ENCODE measurements at places on chromosomes 16 and 17.
A peak's percentile ranks its signal among the peaks of the same experiment; 100 is the strongest.

GRCh38 chr17:4859816-4860625, 26.9 kb downstream of the MINK1 start:
- no peak for DNase-seq

- no peak for DNase-seq
These were observed 124.2 kb upstream of the SMURF2 start for GRCh38 chr17:64786337-64786736.

- peak; percentile 99 for DNase-seq
These were observed 15.8 kb upstream of the EEF2K start for GRCh38 chr16:22190081-22190775.

DNA sequence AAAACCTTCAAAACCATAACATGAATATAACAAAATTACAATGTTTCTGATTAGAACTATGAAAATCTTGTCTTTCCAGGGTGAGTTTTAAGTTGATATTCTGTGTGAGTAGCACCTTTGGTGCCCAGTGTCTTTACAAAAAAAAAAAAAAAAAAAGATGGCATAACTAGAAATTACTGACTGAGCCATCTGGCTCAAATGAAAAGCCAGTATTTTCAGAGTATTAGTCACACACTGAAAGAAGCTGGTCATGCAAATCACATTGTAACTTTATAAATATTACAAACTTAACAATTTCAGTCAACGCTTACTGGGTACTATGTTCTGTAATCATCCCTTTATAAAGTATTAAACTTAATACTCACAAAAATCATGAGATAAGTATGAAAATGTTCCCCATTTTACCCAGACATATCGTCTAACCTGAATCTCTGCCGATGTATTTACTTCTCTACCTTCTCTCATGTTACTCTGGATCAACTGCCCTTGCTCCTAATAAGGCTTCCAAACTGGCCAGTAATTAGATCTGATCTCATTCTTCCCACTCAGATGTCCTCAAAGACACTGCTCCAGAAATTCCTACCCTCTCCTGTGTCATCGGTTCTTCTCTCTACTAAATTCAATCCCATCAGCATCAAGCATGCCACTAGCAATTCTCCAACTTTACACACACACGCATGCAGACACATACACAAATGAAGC, 25.4 kb downstream of the UBE2G1 start:
- no peak for DNase-seq

DNA sequence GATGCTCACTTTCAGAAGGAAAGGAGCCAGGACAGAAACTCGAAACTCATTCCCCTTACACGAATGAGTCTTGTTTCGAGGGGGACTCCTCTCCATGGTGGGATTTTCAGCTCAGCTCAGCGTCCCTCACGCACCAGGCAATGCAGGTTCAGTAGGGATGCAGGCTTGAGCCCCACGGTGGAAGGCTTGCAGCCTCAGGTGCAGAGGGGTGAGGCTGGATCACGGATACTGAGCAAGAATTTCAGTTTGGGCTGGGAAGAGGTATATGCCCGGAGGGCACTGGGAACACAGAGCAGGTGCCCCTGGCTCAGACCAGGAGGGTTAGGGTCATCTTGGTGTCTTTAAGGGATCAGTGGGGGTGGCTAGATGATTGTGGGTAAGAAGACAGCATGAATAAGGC, 344.9 kb upstream of the TNRC6C start:
- no peak for DNase-seq

DNA sequence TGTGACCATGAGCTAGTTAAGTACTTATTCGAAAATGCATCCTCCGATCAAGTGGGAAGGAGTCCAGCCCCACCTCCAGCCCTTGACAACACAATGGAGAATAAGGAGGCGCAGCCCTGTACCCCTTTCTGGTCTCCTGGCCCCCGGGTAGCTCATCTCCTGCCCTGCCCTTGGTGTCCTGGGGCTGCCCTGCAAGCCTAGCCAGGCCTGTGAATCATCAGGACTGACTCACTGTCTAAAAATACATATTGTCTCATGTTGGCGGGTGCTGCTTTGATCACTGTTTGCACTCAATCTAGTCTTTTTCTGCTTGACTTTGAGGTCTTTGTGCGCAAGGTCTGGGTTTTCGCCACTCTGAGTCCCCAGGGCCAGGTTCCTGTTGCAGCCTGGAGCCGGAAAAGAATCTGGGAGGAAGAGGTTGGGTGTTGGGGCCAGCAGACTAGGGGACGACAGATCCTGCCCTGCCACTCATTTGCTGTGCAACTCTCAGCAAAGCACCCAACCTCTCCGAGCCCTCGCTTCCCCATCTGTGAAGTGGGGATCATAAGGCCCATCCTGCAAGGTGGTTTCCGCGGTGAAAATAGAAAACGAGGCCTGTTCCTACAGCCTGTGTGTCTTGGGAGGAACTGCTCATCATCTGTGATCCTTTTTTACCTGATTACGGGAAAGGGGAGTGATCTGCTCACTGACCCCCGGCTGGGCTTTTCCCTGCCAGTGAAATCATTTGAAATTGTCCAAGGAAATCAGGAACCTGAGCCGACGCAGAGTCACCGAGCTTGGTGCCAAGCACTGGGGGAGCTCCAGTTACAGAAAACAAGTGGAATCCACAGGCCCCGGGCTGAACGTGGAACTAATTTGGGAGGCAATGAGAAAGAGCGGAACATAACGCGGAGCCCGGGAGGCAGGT, 230.4 kb downstream of the PARN start:
- peak; percentile 85 for DNase-seq

DNA sequence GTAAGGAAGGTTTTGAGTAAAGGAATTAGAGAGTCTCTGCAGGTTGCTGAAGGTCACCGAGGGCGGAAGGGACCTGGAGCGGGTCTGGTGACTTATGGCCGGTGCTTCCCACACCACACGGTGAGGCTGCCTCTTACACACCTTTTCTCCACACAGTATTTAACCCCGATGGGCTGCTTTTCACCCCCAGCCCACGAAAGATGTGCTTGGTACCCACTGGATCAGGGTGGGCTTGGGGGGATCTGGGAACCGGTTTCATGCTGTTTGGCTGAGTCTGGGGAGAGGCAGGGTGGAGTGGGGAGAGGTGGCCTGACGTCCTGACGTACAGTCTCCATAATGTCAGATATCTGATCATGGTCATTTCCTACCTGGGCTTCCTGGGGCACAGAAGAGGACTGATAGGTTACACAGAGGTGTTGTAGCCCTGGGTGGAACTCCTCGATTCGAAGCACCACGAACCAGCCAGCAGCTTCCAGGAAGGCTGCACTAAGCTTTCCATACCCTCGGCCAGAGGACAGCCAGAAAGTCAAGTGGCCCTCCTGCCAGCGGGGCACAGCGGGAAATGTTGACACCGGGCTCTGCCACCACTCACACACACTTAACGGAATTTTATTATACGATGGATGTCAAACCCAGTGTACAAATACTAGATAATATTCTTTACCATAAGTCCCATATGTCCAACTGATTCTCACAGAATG, 34.0 kb downstream of the OR1D5 start:
- peak; percentile 23 for DNase-seq

DNA sequence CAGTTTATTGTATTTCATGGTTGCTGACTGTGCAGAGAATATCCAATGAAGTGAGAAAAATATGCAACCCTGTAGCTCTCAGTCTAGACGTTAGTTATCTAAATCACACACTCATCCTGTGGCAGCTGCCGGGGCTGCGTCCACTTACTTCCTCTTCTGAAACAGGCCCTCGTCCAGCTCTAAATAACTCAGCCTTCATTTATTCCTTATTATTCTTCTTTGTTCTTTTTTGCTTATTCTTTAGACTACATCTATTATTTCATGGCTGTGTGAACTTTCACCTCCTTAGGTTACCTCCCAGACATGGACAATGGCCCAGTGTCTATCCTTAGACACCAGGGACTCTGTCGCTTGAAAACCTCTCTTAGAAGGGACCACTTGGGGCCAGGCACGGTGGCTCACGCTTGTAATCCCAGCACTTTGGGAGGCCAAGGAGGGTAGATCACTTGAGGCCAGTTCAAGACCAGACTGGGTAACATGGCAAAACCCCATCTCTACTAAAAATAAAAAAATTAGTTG, 3.4 kb upstream of the THUMPD1 start:
- no peak for DNase-seq

DNA sequence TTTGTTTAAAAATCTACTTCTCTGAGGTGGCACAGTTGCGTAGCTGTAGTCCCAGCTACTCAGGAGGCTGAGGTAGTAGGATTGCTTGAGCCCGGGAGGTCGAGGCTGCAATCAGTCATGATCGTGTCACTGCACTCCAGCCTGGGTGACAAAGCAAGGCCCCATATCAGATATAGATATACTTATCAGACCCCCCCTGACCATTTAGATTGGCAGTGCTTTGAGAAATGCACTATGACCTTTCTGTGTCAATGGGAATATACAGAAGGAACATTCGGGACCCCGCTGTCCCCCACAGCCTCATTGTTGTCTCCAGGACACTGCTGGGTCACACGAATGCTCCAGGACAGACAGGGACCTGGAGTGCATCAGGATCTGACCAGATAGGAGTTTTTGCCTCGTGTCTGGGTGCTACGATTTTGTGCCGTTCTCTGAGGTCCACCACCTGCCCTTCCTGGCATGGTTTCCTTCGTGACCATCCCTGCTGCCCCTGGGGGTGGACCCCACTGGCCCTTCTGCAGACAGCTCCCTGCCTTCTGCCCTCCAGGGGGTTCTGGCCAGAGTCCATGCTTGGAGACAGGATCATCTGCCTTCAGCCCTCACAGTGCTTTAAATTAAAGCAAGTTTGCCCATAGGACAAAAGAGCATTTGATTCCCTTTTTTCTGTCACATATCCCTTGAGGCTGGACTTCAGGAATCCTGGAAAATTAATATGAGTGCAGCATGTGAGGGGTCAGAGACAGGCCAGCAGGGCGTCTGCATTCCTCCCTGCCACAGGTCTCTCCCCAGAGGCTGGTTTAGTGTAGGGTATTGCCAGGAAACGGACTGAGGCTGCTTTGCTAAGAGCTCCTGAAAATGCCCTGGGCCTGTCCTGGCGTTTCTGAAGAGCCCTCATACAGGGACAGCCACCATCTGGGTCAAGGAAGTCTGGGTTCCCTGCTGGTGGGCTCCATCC, 19.3 kb downstream of the PLD6 start:
- no peak for DNase-seq

DNA sequence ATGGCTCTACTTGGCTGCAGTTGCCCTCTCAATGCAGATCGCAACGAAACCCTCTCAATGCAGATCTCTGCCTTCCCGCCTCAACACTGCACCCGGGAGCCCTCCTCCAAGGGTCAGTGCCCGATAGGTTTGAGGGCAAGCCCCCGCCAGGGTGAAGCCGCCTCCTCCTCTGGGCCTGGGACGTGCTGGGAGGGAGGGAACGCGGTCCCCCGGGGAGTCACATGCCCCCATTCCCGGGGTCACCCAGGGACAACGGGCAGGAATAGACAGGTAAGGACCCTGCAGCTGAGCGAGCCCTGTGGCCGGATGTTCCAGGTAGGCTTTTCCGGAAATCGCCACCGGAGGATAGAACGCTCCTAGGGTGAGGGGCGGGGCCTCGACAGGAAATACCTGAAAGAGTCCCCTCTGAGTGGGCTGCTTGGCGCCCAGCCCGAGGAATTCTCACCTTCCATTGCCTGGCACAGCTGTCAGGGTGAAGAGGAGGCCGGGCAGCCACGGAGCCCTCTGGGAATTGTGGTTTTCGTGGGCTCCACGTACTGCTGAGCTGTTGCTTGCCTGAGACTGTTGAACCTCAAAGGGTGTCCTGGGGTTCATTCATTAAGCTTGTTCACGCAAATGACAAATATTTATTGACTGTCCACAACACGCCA, 12.8 kb downstream of the ZNF174 start:
- no peak for DNase-seq

GRCh38 chr17:70109497-70109896, 34.5 kb downstream of the KCNJ16 start:
- no peak for DNase-seq

GRCh38 chr17:44990994-44991393, 22.9 kb upstream of the C1QL1 start:
- peak; percentile 56 for DNase-seq

DNA sequence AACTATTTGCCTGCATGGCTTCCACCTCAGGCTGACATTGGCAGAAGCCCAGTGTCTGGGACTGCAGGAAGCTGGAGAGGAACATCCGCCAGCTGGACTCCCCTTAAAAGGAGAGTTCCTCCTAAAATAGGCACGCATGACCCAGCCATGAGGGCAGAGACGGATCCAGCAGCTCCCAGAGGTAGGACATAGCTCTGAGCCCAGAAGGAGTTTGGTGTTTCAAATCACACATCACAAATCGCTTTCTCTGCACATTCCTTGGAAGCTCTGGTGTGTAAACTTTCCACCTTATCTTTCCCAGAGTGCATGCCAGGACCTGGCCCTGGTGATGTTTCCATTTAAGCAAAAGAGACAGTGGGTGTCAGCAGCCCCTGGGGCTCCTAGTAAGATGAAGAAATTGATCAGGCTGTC, 231.1 kb upstream of the CDH5 start:
- DNase-seq, result no peak

DNA sequence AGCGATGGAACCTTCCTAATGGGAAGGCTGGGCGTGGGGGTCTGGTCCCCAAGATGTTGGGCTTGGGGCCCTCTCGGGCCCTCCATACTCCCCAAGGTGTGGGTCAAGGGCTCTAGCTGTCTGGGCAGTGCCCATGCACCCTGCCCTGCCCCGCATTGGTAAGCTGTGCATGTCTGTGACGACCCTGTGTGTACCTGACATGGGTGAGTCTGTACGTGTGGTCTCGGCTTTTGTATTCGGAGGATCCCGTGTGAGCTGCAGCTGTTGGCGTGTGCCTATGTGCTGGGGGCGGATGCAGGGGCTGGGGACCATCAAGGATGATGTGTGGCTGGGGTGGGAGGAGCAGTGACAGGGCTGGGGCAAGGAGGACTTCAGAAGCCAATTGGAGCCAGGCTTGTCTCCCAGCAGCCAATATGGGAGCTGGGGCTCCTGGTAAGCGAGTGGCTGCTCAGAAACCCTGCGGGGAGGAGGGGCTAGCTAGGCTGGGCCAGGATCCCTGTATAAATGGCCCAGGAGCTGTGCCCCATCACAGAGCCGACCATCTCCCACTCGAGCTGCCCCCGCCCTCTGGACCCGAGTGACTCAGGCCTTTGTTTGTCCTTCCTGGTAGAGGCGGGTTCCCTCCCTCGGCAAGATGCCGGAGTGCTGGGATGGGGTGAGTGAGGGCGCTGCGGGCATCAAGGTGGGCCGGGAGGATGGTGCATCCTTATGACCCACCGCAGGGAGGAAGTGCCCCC, at the start of gene NDRG4:
NDRG4 (plus strand) TSS at position 529 of the 737 bp plus-strand sequence; CDS start at position 635, 106 bp downstream.
- peak; percentile 96 for DNase-seq

DNA sequence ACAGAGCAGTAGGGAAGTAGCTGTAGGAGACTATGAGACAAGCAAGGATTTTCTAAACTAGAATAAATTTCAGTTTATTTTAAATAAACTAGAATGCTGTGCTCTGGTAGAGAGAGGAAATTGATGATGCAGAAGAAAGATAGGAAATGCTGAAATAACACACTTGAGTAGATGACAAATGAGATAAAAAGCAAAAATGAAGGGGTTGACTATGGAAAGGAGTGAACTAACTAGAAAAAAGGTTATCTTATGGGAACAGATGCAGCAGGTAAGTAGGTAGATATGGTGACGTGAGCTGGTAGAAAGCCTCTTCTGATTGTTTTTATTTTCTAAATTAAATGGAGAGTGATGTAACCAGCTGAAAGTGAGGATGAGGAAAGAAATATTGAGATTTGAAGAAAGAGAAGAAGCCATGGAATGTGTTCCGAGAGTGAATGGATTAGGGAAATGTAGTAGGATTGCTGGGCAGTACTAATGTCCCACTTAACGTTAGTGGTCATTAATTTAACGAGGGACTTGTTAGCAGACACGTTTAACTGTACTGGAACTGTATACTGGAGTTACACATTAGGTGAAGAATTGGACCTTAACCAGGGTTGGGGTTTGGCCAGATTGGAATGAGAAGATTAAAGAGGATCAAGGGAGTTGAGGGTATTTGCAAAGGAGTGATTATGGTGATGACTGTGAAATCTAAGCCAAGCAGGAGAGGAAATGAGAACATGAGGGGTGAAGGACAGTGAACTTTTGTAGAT, 196.5 kb downstream of the TANC2 start:
- no peak for DNase-seq

Data from DMS53 (cell line).